ENCODE measurements at places on chromosomes 13 and 19.

DNA sequence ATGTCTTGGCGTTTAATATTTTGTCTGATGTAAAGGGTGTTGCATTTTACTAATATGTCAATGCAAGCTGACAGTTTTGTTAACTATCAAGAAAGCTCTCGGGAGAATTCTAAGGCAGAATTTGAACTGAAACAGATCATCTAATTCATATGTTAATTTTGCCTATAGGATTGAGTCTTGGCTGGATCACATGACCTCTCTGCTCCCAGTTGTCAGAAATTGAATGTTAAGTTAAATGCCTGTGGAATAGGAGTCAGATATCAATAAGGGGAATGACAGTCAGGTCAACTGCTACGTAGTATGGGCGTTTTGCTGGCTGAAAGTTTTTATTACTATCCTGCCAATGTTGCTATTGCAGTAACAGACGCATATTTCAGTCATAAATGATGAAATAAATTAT is 358.5 kb downstream of the MYO16 start:
- DNase-seq, result no peak

GRCh38 chr13:71727662-71728061 is 139.3 kb downstream of the DACH1 start:
- no peak for DNase-seq

DNA sequence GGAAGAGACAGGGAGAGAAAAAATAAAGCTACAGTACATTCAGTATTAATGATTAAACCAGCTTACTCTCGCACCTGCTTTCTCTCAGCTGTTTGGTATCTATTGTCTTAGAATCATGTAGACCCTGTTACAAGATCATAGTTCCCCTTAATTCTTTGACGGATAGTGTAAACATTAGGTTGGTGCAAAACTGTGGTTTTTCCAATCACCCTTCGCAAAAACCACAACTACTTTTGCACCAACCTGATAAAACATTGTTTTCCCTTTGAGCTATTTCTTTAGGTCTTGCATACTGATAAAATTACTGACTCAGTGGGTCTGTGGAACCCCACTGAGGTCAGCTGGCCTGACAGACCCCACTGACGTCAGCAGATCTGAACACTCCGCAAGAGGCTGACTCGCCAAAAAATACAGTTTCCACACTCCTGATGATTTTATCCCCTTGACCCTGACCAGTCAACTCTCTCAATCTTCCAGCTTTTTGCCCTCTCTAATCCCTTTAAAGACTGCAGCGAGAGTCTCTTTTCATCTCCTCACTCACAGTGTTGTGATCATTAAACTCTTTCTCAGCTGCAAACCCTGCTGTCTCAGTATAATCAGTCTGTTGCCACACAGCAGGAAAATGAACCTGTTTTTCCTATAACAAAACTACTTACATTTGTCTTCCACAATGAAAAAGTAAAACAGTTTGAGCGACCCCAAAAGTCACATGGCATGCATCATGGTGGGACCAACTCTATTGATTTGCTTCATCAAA is 123.9 kb downstream of the SLITRK6 start:
- DNase-seq, result no peak

GRCh38 chr13:23432626-23433025 is 876 bp downstream of the SACS start:
- no peak for DNase-seq

GRCh38 chr19:48513289-48514122 is 1.9 kb upstream of the LMTK3 start:
- DNase-seq, result peak; percentile 55

DNA sequence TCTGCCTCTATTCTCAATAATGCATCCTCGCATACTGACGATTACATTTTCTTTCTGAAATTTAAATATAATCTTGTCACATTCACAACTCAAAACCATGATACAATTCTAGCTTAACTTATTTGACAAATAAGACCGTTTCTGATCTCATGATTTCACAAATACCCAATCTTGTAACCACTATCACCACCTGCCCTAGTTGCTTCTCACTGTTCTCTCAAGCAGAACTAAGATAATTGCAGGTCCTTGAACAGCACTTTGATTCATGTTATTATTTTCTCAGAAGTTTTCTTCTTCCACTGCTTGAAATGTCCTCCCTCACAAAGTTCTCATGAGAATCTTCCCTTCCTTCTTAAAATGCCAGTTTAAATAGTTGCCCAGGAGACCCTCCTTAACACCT is 211.4 kb downstream of the PCDH9 start:
- DNase-seq, result no peak

DNA sequence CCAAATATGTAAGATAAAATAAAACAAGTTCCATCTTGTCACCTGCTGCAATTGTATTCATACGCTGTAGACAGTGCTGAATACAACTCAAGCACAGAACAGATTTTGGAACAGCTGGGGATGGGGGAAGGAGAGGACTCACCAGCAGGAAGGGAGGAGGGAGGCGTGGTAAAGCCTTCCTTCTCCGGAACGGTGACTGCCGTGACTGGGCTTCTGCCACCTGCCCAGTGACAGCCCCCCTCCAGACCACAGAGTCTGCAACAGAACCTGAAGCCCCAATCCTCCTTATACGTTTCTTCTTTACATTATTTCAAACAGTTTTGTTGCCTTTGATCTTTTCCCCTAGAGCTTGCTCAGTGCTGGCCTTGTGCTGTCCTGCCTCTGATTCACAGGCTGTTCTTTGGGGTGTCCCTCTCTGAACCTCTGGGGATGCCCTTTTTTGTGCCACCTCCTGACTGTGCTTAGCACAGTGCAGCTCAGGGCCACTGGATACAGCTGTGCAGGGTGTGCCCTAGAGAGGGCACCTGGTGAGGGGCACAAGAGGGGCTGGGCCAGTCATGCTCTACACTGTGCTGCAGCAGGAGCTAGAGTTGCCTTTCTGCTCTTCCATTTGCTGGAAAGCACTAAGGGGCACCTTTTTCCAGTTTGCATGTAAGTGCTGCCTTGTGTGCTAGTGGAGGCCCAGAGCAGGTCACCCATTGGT is 213.0 kb downstream of the ZIC5 start:
- DNase-seq, result no peak

DNA sequence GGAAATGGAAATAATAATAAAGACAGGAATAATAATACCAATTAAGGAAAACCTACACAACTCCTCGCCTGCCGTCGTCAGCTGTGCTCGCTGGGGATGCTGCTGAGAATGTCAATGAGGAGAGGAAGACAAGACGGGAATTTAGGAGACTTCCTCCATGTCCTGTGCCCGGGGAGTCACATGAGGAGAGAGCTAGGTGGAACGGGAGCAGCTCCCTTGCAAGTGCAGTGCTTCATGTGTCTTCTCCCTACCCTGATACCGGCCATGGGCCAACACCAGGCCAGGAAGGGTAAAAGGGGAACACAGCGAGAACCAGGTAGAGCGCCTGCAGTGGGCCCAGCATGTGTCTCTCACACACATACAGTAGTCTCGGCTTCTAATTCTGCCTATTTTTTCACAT is 11.8 kb downstream of the DOCK9 start:
- no peak for DNase-seq

DNA sequence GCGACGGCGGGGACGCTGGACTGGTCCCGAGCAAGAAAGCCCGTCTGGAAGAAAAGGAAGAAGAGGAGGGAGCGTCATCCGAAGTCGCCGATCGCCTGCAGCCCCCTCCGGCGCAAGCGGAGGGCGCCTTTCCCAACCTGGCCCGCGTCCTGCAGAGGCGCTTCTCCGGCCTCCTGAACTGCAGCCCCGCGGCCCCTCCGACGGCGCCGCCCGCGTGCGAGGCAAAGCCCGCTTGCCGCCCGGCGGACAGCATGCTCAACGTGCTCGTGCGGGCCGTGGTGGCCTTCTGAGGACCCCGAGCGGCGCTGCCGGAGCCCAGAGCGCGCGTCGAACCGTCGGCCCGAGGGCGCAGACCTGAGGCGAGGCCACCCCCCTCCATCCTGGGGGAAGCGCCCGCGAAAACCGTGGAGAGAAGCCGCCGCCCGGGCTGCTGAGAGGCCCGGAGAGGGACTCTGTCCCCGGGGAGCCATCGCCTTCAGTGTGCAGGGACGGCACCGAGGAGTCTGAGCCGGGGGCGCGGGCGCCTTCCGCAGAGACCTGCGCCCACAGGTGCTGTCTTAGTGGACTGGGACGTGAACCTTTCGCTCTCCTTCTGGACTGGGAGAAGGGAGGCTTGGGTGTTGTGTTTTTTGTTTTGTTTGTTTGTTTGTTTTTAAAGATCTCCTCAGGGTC is 3.5 kb downstream of the IER2 start:
- no peak for DNase-seq

DNA sequence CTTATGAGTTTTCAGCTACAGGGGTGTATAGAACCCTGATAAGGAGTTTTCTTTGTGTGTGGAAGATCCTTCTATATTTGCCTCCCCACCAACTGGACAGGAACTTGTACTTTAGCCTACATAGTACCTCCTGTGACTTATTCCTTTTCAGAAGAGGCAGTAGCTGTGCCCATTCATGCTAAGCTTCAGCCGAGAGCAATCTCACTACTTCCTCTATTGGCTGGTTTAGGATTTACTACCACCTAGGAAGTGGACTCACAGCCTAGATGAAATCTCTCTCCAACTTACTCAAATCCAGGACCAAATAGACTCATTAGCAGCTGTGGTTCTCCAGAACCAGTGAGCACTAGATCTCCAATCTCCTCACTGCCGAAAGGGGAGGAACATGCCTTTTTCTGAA is 2.3 kb upstream of the REX1BD start:
- no peak for DNase-seq

DNA sequence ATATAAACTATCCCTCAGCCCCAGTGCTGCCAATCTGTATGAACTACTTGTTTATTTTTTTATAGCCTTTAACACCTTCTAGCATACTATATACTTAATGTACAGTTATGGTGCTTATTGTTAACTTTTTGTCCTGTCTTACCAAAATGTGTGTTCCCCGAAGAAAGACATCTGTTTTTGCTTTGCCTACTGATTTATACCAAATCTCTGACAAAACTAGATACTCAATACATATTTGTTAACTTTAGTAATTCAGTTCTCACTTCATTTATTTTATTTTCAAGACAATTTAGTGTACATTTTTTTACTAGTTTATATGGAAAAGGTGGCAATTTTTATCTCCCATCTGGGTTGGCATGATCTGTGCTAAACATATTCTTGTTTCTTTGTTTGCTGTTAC is 824.3 kb upstream of the ATXN8OS start:
- DNase-seq, result no peak

DNA sequence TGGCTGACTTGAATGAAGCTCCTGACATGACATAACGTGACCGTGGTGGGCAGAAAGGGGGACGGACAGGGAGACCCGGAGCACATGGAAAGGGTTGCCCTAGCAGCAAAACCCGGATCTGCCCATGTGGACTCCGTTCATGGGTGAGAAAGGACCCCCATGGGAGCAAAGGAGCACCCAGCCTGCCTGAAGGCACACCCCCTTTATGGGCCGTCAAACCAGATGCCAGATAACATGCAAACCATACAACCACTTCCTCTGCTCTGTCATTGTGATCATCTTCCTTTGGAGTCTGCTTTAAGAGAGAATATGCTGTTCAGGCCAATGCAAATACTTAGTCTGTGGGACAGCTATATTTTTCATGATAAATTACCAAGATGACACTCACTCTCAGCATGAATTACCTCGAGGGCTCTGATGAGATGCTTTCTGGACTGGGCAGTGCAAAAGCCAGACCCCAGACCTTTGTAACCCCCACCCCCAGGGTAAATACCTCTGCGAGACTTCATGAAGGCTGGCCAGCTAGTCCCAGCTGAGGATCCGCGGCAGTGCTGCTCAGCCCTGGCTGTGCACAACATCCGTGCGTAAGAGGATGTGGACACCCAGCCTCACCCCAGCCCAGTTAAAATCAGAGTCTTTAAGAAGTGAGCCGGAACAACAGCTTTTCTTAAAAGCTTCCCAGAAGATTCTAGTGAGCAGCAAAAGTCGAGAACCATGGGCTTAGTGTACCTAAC is 126.6 kb downstream of the USP12 start:
- no peak for DNase-seq

DNA sequence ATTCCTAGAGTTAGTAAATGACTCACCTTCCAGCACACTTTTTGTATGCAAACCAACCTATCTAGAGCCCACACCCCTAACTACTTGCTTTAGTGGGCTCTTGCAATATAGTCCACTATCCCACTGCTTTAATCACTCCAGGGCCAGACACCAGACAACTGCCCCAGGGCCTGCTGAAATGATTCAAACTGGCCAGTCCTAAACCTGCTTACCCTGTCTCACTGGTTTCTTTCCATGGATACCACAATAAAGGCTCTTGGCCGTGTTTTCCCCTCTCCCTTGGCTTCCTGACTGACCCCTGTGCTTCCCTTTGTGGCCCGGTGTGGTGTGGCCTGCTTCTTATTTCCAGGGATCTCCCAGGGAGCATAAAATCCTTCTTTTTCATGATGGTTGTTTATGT is 14.6 kb downstream of the HS6ST3 start:
- no peak for DNase-seq

- peak; percentile 42 for DNase-seq
Measured at GRCh38 chr19:49497047-49497788, 984 bp downstream of the RPS11 start.

- DNase-seq, result no peak
Measured at GRCh38 chr13:44951184-44951583, 38.1 kb downstream of the NUFIP1 start.

GRCh38 chr13:110377178-110377825 is 70.2 kb downstream of the COL4A2 start:
- no peak for DNase-seq

GRCh38 chr13:90315061-90315460 is 1032.4 kb upstream of the MIR17HG start:
- no peak for DNase-seq

GRCh38 chr19:35231956-35232645 is 3.6 kb upstream of the FAM187B start:
- no peak for DNase-seq

DNA sequence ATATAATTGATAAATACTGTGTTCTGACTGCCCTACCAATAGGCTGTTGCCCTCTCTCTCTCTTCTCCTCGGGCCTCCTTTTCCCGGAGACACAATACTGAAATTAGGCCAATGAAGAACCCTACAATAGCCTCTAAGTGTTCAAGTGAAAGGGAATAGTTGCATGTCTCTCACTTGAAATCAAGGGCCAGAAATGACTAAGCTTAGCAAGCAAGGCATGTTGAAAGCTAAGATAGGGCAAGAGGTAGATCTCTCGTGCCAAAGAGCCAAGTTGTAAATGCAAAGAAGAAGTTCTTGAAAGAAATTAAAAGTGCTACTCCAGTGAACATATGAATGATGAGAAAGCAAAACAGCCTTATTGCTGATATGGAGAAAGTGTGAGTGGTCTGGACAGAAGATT is 13.3 kb downstream of the KATNAL1 start:
- DNase-seq, result no peak

- DNase-seq, result no peak
Measured at GRCh38 chr19:39405261-39405957, 1.2 kb upstream of the ZFP36 start.

DNA sequence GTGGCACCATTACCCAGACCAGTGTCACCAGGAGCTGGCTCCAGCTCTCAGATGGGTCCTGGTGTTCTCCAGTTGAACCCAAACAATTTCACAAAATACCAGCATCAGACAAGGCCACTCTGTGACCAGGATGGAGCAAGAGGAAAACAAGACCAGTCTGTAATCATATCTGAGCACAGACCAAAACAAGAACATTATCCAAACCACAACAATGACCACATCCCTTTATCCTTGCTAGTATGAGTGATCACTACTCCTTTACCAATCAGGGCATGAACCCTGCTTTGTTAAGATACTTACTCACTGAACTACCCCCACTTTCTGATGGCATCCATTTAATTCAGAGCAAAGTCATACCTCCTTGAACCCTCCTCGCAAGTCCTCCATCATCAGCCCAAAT is 145.9 kb downstream of the NUFIP1 start:
- DNase-seq, result no peak

- no peak for DNase-seq
Measured at GRCh38 chr13:110576736-110577476, 15.4 kb upstream of the RAB20 start.

All from activated T-helper 1 cell treated with anti-CD3 and anti-CD28 coated beads, Interleukin-2, amount 50 U/mL, for 16 hours (primary cell).